ENCODE measurements at places on chromosomes 5 and 9. TPM values are rescaled to one million over a fixed set of nuclear protein-coding genes. Genes with fewer than 3 reads are reported as not detected.

DNA sequence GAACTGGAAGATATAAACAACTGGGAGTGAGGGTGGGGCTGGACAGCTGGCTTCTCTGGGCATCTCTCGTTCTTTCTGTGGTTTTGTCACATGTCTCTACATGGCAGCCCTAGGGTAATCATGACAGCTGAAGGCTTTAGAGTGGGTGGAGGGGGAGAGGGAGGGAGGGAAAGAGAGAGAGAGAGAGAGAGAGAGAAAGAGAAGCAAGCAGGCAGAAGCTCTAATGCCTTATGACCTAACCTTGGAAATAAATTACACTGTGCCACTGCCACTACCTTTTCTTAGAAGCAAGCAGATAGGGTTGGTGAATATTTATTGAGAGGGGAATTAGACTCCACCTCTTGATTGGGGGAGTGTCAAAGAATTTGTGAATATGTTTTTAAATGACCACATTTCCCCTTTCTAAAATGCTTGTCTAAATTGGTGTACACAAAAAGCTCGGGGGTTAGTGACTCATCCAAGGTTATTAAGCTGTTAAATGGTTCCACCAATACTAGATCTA is 2.6 kb upstream of the DAPK1 start:
- peaks cover 37% of the 10 kb centered on the region for H3K4me1 ChIP-seq
- no peak for DNase-seq
- H3K27me3 ChIP-seq = no peaks in the 10 kb centered on the region
- H3K36me3 ChIP-seq = peaks cover 25% of the 10 kb centered on the region
- H3K27ac ChIP-seq = no peak overlapping the region

The LRRC14B gene
- not detected for total RNA-seq

GRCh38 chr5:10590226-10590999 is 26.5 kb downstream of the ANKRD33B start:
- H3K4me3 ChIP-seq = no peak overlapping the region
- no peak overlapping the region for H3K27ac ChIP-seq

DNA sequence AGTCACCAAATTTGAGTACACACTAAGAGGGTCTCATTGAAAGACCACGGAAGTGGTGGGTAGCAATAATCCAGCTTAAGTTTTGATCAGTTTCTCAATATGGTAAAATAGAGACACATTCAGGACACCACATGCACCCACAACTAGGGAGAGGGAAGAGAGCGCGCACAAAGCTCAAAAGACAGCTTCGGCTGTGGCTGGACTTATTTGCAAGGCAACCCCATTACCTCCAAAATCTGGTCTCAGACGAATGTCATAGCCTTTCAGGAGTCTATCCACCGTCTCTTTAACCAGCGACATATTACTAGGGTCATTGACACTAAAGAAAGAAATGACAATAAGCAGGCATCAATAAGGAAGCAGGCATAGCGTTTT is 443 bp downstream of the GABRB2 start:
- no peak for DNase-seq
- no peaks in the 10 kb centered on the region for H3K36me3 ChIP-seq
- no peak overlapping the region for H3K4me3 ChIP-seq
- H3K4me1 ChIP-seq = no peaks in the 10 kb centered on the region
- peaks cover 31% of the 10 kb centered on the region for H3K27me3 ChIP-seq
- no peak overlapping the region for H3K27ac ChIP-seq

The FREM1 gene
- 3.4 TPM for total RNA-seq

DNA sequence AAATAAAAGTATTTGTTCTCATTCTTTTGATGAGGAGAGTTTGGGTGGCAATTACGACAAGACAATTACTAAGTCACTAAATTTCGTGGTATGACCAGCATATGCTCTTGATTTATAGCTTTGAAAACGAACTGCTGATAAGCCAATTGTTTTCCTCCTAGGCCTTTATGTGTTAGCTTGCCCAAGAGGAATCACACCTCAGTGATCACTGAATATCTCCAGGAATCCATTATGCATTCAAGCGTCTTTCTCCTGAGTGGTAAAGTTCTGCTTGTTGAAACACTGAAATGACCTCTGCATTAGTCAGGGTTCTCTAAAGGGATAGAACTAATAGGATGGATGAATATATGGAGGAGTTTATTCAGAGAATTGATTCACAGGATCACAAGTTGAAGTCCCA is 677.7 kb upstream of the MEF2C start:
- H3K4me3 ChIP-seq = no peak overlapping the region
- H3K4me1 ChIP-seq = peaks cover 23% of the 10 kb centered on the region
- H3K36me3 ChIP-seq = no peaks in the 10 kb centered on the region
- H3K27me3 ChIP-seq = no peaks in the 10 kb centered on the region

GRCh38 chr5:154331232-154331631 is 114.6 kb upstream of the SAP30L start:
- no peak overlapping the region for H3K4me3 ChIP-seq
- H3K27ac ChIP-seq = no peak overlapping the region
- no peak for DNase-seq
